ENCODE measurements at places on chromosomes 7 and 10.
A peak's percentile ranks its signal among the peaks of the same experiment; 100 is the strongest.

- no peak for DNase-seq
Observed at GRCh38 chr10:114955984-114956383, 18.0 kb downstream of the TRUB1 start.

DNA sequence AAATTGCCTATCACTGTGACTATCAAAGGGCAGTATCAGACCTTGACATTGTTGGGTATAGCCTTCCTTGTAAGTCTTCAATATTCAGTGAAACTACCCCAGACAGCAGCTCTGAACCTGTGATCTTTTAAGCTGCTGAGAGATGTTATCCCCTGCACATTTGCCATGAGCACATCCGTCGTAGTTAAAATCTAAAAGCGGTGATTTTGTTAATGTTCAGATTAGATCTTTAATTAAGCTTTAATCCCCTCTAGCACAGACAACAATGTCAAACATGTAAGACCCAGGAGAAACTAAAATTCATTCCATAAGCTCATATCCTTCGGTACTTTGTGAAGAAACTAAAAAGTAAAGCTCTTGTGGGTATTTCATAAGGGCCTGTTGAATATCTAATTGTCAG lies 105.8 kb downstream of the MALRD1 start:
- DNase-seq: no peak

- no peak for DNase-seq
Observed at GRCh38 chr7:45216181-45216580, 58.6 kb downstream of the RAMP3 start.

- DNase-seq: peak; percentile 25
Observed at GRCh38 chr10:11612021-11613001, 861 bp upstream of the USP6NL start.

- no peak for DNase-seq
Observed at GRCh38 chr7:47337531-47337930, 244.4 kb downstream of the TNS3 start.

DNA sequence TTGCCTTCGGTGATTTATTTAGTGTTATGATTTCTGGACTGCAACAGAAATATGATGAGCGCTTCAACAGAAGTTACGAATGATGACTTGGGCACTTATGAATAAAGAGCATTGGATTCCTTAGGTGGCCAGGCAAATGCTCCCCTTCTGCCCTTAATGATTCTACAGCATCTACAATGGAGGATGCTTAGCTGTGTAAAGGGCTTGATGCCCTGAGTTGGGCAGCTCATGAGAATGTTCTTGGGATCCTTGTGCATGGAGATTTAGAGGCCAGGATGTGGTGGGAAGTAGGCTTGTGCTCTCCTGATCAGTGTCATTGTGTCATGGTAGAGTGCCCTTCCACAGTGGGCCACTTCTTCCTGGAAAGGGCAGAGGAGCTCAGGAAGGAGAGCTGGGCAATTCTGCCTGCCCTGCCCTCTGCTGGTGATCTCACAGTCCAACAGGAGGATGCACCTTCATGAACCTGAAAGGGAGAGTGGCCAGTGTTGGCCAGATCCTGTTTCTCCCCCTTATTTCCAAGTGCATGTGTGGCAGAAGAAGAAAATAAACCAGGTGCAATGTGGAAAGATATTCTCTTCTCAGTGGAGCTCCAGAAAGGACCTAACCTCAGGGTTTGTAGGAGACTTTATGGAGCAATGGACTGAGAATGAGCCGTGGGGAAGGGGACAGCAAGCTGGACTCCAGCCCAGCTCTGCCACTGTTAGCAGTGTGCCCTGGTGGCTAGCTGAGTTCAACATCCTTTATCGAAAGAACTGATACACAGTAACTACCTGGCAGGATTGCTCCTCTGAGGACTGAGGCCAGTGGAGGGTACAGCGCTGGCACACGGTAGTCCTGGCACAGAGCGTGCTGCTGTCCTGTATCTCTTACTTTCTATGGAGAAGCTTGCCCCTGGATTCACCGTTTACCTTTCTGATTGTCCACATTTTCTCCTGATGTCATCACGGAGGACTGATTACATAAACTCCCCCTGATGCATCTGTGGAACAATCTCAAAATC lies 182.9 kb downstream of the BMPER start:
- no peak for DNase-seq

DNA sequence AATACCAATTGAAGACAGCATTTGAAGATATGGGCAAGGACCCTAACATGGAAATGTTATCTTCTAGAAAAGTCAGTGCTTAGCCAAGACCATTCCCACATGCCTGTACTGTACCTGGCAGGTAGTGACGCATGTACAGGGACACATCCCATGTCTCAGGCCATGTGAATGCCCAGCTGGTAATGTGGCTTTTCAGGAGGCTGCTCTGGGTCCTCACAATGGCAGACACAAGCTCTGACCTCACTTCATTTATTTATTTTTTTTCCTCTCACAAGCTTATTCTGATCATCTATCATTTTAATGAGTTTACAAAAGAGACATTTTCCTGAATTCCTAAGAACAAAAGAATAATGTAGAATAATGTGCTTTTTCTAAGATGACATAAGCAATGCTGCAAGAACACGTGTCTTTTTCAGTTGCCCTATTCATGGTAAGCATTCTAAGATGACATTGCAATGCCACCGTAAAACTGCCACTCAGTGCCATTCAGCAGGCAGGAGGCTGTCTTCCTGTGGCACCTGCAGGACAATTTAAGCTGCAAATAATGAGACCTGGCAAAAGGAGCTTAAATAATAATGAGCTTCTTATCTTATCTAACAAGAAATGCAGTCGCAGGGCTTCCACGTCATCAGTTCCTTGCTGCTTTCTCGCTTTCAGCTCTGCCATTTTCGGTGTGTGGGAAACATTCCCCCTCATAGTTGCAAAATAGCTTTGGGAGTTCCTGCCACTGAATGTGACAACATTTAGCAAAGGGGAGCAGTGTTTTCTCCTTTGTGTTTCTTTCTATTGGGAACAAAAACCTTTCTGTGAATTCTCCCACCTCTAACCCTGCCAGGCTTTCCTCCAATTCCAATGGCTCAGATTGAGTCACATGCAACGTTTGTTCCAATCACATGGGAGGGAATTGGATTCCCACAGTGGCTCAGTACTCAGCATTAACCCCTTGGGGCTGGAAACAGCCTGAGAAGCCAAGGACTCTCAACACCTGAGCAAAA lies 113.0 kb downstream of the SEC23IP start:
- no peak for DNase-seq

GRCh38 chr10:30185916-30186315 lies 126.5 kb upstream of the JCAD start:
- DNase-seq: no peak

DNA sequence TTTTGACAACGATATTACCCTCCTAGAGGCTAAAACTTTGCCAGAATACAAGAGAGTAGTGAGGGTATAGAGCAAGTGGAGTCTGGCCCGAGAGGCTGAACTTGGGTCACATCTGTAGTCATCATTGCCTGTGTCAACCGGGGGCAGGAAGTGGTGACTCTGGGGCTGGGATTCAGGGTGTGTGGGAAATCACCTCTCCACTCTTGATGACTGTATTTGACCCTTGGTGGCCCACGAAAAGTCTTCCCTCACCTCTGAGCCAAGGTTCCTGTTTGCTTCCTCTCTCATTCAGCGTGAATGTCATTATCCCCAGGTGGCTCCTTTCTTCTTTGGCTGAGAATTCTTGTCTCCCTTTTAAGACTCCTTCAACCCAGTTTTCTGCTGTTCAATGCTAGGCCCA lies 240.4 kb downstream of the ABCA13 start:
- DNase-seq: peak; percentile 31

GRCh38 chr7:71457021-71457420 lies 325.1 kb downstream of the GALNT17 start:
- DNase-seq: no peak

DNA sequence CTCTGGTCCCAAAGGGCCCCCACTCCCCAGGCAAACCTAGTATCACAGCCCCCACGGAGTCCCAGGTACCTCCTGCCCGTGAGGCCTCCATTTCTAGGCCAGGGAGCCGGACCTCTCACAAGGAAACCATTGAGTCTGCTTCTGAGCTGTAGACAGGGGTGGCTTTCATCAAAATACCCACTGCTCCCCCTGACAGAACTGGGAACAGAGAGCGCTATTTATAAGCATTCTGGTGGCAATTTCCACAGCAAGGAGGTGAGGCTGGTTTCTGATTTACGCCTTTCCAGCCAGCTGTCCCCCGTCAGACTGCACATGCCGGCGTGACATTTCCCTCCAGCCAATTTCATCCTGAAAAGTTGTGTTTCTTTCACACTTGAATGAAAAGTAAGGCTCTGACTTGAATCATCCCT lies 407.5 kb upstream of the PRKCQ start:
- DNase-seq: no peak

GRCh38 chr7:137591421-137591837 lies 247.9 kb upstream of the PTN start:
- DNase-seq: no peak

DNA sequence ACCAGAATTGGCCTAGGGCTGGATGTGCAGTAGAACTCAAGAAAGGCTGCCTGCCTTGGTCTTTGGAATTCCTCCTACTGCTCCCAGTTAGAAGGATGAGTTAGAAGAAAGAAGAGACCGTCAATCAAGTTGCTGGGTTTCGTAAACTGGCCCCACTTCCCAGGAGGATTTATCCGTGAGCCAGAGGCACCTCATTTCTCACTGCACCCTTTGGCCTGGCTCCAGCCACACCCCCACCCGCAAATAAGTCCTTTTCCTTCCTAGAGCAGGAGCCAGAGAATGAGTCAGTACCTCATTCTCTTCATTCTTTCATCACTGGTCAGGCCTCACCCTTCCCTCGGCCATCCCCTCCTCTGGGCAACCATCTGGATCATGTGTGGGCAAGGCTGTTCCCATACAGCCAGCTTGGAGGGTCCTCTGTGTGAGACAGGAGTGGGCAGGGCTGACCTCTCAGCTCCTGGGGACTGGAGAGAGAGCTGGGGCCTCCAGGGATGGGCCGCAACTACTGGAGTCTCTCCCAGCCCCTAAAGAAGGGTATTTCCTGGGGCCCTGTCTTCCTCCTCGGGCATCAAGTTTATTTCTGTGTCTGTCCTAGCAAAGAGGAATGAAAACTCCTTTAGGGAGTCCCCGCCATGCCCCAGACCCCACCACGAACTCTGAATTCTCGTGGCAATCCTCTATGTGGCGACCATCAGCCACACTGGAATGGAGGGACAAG lies 87.2 kb upstream of the DUSP5 start:
- no peak for DNase-seq

GRCh38 chr7:87148332-87148955 lies 3.8 kb upstream of the DMTF1 start:
- DNase-seq: no peak

DNA sequence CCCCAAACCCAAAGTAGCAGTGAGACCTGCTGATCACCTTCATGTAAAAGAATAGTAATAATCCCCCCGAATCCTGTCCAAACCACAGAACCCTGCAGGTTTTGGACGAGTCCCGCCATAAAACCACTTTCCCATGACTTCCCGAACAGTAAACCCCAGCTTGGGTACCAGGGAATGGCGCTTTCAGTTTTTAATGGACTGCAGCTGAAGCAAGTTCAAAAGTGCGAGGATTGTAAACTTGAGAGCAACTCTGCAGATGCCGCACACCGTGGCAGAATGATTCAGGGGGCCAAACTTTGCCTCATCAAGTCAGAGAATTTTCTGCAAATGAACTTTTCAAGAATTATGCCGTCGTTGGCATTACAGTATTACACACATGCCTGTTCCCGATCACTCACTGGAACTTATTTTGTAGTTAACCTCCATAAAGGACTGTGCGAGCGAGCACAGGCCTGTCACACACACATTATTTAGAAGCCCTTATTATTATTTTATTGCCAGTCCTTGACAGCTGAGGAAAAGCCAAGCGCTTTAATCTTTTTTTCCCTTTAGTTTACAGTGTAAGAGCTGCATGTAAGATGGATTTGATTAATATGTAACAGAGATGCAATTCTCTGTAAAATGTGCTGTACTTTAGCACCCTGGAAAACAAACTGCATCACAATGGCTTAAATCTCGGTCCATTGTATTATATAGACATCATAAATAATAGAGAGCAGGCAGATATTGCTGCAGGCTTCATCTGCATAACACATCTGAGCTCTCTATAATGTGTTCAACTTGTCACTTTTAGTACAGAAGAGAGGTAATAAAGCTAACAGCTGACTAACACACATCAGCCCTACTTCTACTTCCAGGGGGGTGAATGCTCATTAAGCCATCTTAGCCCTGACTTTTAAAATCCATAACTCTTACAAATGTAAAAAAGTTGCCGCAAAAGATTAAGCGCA lies 493.5 kb upstream of the GALNT17 start:
- DNase-seq: no peak

DNA sequence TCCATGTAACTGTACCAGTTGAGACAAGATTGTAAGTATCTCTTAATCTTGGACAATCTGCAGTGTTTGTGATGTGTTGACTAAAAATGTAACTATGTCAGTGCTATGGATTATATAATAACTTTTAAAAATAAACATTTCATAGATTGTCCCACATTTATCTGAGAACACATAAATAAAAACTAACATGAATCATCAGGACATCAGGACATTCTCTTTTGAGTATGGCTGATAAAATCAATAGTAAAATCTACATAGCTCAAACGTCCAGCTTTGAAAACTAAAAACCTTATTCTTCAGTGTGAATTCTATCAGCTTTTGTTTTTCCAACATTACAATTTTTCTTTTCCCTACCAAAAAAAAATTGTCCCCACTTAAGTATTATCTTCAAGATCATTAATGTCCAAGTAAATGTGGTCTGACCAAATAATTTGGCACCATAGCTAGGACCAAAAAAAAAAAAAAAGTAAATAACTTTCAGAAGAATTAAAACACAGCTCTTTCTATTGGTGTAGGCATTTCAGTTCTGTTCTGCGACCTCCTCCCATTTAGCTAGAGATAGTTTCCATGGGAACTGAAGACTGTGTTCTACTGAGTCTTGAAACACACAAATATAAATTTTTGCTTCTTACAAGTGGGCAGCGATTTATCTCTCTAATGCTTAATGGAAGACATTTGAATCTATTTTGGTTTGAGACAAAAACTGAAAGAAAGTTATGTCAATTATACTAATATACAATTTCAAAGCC lies 123.0 kb upstream of the SGCE start:
- DNase-seq: no peak

Measured in activated T-cell treated with anti-CD3 and anti-CD28 coated beads, Interleukin-2, amount 50 U/mL, for 48 hours (primary cell).